ENCODE measurements at places on chromosomes 11 and 22.
A peak's percentile ranks its signal among the peaks of the same experiment; 100 is the strongest.

DNA sequence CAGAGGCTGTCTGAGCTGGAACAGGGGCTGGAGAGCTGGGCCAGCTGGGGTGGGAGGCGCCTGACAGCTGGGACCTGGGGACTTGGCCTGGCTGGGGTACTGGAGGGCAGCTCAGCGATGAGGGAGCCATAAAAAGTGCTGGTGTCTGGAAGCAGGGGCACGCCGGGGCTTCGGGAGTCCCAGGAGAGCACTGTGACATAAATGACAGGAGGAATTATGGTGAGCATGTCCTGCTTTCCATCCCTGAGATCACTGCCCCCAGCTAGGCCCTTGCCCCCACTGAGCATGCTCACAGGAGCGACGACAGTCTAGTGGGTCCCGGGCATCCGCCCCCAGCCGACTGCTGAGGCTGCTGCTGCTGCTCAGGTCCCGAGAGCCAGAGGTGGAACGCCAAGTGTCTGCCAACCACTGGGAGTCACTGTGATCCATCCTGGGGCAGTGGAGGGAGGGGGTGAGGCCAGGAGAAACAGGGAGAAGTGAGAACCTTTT lies 6.2 kb downstream of the ROBO4 start:
- no peak for DNase-seq

DNA sequence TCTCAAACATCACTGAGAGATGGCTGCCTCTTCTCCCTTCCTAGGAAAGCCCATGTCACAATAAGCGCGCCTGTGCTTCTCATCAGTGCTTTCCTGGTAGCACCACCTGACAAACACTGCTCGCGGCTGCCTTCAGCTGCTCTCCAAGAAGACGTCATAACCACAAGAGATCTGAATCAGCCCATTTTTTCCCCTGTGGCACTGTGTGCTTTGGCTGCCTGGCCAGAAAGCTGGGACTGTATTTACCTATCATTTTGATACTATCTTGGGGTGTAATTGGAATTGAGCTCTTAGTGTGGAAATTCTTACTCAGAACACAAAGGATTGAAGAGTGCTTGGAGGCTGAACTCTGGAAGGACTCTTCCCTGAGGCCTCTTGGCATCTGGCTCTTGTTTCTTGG lies 50.3 kb upstream of the EHF start:
- DNase-seq = no peak

- no peak for DNase-seq
These were observed 302.0 kb upstream of the NARS2 start for GRCh38 chr11:78876676-78877075.

- DNase-seq = no peak
These were observed 3.0 kb downstream of the YWHAH start for GRCh38 chr22:31947296-31947695.

- no peak for DNase-seq
These were observed 12.0 kb downstream of the STIM1 start for GRCh38 chr11:3867209-3868091.

DNA sequence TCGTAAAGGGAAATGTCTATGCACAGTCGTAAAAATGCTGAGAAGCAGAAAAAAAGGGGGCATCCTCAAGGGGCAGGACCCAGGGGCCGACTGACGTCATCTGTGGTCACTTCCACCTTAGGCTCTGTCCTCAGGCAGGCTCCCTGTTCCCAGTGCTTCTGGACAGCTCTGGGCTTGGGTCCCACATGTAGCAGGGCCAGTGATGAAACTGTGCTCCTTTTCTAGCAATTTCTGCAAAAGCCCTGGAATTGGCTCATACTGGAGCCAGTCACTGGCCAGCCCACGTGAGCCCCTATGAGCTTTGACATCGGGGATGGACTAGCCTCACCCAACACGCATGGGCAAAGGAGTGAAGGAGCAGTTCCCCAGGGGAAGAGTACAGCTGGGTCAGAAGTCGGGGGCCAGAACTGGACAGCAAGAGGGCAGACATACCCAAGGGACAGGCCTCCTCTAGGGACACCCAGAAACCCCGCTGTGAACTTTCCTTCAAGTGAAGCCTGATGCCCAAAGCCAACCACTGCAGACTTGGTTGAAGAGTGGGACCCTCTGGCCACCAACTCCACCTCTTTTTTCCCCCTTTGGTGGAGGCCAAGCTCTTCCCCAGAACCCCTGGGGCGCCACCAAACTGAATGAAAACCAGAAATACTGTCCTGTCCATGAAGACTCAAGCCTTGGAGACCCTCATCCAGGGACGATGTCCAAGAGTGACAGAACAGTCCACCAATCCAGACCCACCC lies 1349.0 kb downstream of the BRD1 start:
- DNase-seq = no peak

- no peak for DNase-seq
These were observed 10.4 kb downstream of the TMPRSS6 start for GRCh38 chr22:37098976-37099591.

DNA sequence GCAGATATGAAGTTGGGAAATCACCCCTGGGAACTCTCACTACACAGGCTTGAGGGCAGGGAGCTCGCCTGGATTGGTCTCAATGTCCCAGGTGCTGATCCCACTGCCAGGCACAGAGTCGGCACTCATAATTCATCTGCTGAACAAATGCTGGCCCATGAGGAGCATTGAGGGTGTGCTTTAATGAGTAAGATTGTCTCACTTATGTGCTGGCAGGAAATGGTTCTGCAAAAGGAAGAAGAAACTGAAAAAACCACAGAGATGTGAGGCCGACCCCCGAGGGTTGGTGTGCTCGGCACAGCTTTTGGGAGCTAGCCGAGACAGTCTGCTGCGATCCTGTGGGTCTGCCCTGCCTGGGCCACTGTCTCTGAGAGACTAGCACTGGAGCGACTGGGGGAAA lies 9.4 kb downstream of the PLAAT2 start:
- DNase-seq = no peak

DNA sequence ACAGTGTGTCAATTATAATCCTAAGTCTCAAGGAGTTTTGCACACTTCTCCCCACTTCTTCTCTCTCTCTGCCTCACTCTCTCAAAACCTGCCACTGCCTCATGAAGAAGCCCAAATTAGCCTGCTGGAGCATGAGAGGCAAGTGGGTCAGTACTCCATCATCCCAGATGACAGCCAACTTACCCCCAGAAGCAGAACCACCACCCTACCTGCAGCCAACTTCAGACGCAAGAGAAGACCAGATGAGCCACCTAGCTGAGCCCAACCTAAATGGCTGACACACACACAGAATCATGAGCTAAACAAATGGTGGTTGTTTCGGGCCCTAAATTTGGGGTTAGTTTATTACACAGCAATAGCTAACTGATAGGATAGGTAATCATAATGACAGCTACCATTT lies 61.2 kb downstream of the CD82 start:
- DNase-seq = no peak

GRCh38 chr11:20617346-20618005 lies 18.1 kb downstream of the SLC6A5 start:
- no peak for DNase-seq

DNA sequence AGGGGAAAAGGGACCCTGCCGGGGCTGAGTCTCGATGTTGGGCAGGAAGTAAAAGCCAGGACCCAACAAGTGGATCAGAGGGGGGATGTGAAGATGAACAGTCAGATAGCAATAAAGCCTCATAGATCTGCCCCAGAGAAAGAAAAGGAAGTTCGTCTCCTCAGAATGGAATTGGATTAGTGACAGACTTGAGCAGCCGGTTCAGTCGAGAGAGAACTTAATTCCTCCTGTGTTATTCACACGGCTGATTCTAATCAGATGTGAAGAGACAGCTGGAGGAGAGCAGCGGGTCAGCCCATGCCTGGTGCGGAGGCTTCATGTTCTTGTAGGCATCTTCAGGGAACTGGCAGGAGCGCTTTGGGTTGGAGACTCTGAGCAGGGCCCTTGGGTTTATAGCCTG lies 29.3 kb upstream of the CABP7 start:
- no peak for DNase-seq

GRCh38 chr11:1121813-1122663 lies 35.7 kb upstream of the MUC5AC start:
- DNase-seq = peak; percentile 50

- DNase-seq = peak; percentile 70
These were observed 263.6 kb downstream of the CTTN start for GRCh38 chr11:70661761-70662501.

- DNase-seq = no peak
These were observed 16.1 kb downstream of the TRIM22 start for GRCh38 chr11:5705688-5706087.

DNA sequence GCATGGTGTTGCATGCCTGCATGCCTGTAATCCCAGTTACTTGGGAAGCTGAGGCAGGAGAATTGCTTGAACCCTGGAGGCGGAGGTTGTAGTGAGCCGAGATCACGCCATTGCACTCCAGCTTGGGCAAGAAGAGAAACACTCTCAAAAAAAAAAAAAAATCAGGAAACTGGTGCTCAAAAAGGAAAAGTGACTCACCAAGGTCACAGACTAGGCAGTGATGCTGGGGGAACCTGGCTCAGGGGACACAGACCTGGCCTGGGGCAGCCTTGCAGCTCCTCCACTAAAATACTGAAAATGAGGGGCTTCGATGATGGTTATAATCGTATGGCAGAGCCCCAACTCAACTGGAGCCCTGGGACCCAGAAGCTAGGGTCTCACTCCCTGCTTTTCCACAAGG lies 8.1 kb upstream of the SLC35E4 start:
- no peak for DNase-seq

GRCh38 chr11:132231656-132232347 lies 861.4 kb downstream of the NTM start:
- DNase-seq = no peak

DNA sequence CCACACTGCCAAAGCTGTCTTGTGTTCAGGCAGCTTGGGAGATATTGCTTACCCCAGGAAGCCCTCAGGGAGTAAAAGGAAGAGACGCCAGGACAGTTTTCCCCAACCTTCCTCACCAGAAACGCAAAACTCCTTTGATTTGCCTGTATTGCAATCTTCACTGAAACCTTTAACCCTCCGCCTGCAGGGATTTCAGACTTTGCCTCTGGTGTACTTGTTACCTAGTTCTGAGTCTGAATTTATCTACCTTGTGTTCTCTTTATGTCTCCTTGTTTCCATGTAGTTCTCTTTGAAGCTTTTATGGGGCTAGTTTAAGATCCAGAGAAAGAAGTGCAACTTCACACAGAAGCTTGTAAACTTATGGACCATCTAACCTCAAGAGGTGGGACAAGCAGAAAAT lies 154.2 kb downstream of the DSCAML1 start:
- no peak for DNase-seq

- DNase-seq = no peak
These were observed 3.3 kb upstream of the LIN7C start for GRCh38 chr11:27509908-27510307.

- DNase-seq = no peak
These were observed 59.7 kb upstream of the BARX2 start for GRCh38 chr11:129315781-129316579.

GRCh38 chr11:79117488-79117887 lies 323.3 kb downstream of the TENM4 start:
- no peak for DNase-seq

DNA sequence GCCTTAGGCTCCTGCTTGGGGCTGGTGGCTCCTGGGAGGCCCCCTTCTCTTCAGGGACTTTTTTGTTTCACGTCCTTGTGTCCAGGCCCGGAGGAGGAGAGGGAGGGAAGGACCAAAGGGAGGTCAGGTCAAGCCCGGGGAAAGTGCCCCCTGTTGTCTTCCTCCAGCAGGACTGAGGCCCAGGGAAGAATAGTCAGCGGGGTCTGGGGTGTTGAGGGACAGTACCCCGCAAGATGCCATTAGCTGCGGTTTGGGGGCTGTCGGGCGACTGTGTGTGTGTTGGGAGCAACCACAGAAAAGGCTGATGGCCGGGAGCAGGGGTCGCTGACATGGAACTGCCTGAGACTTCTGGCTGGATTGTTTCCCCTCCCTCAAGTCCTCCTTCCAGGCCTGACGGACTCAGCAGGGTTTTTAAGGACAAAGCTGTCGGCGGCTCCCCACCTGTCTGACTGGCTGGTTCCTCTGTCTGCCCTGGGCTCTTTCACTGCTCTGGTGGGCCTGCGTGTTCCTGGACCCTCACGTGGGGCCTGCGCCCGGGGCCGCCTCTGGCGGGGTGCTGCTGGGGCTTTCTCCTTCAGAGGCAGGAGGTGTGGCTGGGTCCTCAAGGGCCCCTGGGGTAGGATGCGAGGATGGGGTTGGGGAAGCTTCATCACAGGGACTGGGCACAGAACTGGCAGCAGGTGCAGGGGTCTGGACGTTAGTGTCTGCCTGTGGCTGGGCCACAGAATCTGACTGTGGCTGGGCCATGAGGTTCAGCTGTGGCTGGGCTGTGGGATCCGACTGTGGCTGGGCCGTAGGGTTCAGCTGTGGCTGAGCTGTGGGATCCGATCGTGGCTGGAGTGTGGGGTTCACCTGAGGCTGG lies 1.5 kb downstream of the GPR152 start:
- no peak for DNase-seq

GRCh38 chr11:125210066-125210465 lies 45.5 kb downstream of the PKNOX2 start:
- DNase-seq = no peak

GRCh38 chr11:492427-493226 lies 14.4 kb downstream of the RNH1 start:
- DNase-seq = no peak

DNA sequence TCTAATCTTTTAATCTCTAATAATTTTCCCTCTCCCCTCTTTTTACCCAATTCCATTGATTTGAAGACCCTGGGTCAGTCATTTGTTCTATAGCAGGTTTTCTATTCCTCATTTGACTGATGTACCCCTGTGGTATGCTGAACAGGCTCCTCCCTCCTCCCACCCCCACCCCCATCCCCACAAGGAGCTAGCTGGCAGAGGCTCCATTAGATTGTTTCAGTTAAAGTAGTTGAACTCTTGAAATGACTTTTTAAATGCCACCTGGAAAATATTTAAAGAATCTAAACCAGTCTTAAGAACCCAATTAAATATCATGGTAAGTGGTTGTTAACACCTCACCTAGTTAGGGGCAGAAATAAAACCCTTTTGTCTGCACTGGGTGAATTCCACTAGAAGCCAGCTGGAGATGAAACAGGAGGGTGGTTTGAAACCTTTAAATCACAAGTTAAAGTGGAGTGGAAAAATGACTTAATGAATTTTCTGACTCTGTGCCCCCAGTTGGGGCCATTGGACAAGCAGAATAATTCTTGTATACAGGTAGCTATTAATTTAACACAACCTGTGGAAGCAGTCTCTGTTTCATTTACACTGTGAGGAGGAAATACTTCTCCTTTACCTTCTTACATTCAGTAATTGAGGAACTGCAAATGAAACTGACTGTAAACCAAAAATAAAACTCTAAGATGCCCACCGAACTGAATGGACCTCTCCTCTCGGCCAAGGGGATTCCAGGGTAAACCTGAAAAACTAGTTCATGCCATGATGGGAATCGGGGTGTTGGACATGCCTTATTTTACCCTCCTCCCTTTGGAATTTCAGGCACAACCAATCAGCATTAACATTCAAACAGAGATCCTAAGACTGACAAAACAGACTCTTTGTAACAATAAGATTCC lies 30.7 kb downstream of the PRR5L start:
- DNase-seq = no peak
